SK-N-SH treated with all-trans-retinoic acid at 6 μM for 48 hours (cell line): ENCODE measurements at places on chromosomes 7 and 10.
A peak's percentile ranks its signal among the peaks of the same experiment; 100 is the strongest.

DNA sequence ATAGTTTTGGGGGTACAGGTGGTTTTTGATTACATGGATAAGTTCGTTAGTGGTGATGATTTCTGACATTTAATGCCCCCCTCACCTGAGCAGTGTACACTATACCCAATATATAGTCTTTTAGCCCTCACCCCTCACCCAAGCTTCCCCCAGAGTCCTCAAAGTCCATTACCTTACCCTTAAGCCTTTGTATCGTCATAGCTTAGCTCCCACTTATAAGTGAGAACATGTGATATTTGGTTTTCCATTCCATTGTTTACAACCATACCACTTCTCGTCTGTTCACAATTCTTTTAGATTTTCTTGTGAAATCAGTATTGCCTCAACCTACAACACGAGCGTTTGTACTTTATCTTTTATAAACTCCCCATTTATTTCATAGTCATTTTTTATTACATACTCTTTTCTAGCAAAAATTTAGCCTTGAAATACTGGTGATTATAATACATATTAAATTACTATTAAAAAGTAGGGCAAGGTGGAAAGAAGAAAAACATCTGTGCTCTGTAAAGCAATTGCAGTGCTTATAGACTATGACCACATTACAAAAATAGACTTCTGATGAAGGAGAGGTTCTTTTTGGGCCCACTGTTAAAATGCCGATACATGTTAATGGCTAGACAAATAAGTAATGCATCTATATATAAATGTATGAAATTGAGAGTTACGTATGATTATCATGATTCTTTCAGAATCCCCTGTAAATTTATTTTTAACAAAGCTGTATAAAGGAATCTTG lies 164.8 kb downstream of the THSD7A start:
- ATAC-seq = no peak

DNA sequence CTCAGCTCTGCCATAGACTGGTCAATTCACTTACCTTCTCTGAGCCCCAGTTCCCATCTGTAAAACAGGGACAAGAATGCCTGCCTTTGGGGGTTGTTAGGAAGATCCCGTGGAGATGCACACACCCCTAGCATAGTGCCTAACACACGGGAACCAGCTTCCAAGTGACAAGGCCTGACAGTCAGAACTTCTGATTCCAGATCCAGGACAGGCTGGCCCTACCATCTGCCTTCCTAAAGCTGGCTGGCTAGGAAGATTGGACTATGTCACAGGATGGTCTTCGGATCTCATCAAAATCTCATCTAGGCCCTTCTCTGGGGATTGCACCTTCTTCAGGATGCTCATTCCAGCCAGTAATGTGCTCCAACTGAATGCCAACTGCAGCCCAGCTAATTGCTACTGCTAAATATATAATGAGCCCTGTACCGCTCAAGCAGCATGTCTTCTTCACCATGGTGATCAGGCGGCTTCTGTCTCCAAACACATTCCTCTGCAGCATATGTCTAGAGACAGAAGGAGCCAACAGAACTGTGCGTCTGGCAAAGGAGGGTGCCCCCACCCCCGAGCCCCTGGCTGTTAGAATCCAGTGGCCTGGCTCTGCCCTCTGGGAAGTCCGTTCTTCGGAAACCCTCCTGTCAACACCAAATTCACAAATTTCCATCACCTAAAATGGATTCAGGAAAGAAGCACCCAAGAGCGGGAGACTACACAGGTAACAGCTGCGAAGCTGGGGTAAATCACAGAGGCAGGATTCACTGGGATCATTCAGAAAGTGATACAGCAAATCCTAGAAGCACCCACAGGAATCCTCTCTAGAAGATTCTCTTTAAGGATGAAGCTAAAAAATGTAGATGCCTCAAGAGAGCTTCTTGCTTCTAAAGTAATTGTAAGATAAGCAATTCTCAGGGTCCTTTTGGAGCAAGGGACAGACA lies 142.1 kb upstream of the EEPD1 start:
- ATAC-seq = no peak

GRCh38 chr10:32888161-32888927 lies 69.7 kb downstream of the ITGB1 start:
- ATAC-seq = no peak

GRCh38 chr10:75464478-75465449 lies 33.3 kb downstream of the LRMDA start:
- no peak for ATAC-seq

- ATAC-seq = peak; percentile 30; the same call in 2 of the 3 replicates
Measured at GRCh38 chr7:121081327-121081936, 92.9 kb downstream of the CPED1 start.

DNA sequence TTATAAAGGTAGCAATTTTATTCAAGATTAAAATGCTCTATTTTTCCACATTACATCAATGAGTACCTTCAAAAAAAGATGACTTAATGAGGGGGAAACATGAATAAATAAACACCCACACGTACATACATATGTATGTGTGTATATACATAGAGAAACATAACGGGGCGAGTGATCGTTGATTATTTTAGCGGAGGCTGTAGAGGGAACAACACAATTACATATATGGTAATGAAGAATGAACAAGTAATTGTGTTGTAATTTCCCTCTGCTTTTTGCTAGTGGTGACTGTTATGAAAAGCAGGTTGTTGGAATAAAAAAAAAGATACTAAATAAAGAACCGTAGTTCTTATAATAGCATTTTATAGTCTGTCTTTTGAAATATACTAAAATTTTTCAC lies 63.2 kb downstream of the CACNB2 start:
- ATAC-seq = no peak

DNA sequence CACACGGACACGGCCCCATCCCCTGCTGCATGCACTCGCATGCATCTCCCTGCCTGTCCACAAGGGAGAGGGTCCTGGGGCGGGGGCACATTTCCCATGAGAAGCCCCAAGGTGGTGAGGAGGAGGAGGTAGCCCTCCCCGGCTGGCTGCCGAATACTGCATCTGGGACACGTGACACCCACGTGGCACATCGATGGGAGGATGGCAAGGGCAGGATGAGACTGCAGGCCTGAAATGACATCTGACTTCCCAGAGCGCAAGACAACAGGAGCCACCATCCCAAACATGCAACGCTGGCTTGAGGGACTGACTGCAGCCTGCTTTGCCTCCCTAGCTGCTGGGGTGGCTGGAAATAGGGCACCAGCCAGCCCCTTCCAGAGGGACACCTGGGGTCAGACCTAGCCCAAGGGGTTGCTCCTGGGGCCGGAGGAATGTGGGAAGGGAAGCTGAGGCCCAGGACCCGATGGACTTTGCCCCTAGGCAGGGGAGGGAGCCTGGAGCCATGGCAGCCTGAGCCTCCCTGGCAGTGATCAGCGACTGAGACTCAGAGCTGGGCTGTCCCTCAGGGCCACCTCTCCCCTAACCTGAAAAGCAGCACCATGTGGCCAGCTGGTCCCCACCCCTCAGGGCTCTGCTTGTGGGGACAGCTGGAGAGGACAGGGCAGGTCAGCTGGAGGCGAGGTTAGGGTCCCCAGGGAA lies 16.1 kb downstream of the BUD23 start:
- ATAC-seq = no peak
